ENCODE measurements at places on chromosomes 12 and 14.

DNA sequence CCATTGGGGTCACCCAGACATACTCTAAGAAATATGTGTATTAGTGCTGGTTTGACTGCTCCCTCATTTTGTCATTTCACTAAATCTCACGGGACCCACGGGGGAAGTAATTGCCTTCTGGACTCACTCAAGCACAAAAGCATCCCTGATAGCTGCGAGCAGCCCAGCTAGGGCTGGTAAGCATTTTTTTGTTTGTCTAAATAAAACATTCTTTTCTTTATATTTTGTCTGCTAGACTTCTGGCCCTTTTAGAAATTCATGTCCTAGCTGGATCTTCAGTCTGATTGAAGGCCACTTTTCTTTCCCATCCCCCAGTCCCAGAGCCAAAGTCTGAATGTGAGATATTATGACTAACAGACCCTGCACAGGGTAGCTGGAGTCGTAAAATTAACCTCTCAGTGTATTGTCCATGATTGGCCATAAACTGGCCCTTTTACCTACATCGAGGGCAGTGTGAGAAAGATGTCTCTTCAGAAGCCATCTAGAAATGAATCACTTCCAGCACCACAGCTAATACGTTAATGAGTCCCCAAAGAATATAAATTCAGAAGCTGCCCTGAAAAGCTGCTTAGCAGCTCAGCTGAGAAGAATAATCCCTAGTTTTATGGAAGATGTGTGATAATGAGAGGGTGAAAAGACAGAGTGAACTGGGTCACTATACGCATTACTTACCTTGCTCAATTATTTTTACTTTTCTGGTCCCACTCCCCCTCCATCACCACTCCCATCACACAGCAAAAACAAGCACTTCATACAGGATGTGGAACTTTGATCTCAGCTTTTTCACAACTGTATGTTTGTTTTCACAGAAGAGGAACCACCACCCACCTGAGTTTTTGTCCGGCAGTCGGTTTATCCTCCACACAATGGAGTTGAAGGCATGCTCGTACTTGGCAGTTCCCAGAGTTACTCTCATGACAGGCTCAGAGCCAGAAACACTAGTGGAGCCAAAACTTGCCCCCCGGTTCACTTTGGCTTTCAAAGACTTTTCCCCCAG, 55.6 kb upstream of the GTF2A1 start:
- no peak for DNase-seq

DNA sequence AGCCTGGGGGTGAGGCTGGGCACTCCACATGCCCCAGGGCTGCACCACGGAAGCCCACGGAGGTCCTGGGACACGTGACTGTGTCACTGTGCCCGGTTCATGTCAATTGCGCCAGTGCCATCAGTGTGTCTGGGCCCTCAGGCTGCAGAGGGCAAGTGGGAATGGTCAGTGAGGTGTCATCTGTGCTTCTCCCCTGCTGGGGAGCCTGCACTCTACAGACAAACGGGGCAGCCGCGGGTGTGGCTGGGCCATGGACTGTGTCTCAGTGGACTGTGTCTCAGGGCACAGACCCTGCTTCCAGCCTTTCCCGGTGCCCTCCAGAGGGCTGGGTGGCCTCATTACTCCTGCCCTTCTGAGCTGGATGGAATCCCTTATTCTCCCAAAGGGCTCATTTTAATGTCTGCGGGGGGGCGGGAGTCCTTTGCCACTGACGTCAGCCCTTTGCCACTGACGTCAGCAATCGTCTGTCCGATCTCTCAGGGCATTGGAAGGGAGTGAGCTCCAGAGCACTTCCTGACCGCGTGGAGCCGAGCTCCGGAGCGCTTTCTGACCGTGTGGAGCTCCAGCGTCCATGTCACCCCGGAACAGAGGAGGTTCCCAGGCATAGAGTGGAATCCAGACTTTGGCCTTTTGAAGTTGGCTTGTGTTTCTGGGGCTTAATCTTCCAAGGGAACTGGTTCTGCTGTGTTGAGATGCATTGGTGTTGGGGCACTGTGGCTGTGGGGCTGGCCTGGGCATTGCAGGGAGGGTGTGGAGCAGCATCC, 72.4 kb downstream of the ADGRD1 start:
- DNase-seq, result no peak

DNA sequence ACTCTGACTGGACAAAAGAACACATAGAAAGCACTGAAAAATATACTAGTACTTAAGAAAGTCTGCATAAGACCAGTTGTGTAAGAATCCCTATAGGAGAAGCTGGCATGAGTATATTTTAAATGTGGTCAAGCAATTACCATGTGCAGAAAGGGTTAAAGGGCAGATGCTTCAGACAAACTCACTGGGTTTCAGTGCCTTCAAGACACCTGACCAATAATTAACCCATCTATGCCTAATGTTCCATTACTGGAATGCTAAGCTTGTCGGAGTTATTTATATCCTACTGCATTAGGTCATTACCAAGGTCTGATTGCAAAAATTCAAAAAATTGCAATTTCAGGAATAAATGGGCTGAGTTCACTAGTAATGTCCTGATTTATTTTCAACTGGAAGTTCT, 41.3 kb downstream of the HNRNPC start:
- DNase-seq, result no peak

GRCh38 chr14:35766036-35766699, 42.9 kb downstream of the RALGAPA1 start:
- DNase-seq, result no peak

DNA sequence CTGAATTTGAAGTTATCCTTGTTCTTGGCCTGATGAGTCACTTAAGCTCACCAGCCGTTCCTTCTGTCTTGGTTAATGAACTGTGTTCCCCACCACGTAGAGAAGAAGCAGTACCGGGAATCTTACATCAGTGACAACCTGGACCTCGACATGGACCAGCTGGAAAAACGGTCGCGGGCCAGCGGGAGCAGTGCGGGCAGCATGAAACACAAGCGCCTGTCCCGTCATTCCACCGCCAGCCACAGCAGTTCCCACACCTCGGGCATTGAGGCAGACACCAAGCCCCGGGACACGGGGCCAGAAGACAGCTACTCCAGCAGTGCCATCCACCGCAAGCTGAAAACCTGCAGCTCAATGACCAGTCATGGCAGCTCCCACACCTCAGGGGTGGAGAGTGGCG, 68.2 kb downstream of the FRMD6 start:
- no peak for DNase-seq

DNA sequence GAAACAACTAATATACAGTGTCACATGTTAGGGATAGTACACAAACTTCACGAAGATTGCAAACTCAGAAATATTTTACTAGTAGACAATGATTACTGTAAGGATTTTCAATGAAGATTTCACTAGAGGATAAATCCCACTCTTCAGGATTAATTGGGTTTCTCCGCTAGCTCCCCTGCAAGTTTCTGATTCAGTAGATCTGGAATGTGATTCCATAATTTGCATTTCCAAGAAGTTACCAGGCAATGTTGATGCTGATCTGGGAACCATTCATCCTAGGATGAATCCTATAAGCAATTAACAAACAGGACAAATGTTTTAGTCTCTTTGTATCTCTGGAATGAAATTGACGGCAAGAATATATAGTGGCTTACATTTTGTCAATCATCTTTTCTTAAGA, 272.4 kb downstream of the ALX1 start:
- DNase-seq, result no peak

- DNase-seq, result no peak
These were observed 14.6 kb downstream of the COL2A1 start for GRCh38 chr12:47989666-47990065.

- DNase-seq, result no peak
These were observed 18.1 kb downstream of the CEP170B start for GRCh38 chr14:104882991-104883660.

DNA sequence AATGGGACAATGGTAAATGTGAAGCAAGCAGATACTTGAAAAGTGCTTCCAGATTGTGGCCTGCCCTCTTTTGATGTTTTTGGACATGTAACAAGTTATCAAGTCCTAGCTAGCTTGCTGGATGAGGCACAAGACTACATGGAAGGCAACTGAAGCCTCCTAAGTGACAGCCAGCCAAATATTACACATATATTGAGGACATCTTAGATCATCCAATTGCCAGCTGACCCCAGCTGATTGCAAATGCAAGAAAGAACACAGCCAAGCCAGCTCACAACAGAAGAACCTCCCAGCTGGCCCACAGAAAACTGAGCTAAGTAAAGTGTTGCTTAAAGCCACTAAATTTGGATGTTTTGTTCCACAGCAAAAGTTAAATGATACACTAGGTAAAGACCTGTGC, 156.9 kb downstream of the SRGAP1 start:
- DNase-seq, result no peak

DNA sequence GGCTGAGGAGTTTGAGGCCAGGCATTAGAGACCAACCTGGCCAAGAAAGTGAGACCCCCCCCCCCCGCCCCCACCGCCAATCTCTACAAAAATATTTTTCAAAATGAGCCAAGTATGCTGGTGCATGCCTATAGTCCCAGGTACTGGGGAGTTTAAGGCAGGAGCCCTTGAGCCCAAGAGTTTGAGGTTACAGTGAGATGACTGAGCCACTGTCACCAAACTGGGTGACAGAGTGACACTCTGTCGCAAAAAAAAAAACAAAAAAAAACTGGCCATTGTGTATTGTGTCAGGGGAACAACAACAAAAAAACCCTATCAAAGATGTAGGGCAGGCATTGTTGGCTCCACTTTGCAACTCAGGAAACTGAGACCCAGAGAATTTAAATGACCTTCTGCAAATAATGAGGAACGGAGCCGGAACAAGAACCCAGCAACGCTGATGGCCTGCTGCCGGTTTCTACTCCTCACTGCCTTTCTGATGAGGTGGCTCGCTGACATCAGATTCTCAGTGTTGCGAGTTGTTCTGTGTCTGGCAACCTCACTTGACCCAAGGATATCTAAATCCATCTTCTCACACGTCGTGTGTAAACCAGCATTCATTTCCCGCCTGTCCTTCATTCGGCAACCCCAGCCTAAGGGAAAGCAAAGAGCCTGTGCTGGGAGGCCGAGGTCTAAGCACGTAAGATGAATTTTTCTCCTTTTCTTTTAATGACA, 195.2 kb upstream of the CRY1 start:
- DNase-seq, result no peak

DNA sequence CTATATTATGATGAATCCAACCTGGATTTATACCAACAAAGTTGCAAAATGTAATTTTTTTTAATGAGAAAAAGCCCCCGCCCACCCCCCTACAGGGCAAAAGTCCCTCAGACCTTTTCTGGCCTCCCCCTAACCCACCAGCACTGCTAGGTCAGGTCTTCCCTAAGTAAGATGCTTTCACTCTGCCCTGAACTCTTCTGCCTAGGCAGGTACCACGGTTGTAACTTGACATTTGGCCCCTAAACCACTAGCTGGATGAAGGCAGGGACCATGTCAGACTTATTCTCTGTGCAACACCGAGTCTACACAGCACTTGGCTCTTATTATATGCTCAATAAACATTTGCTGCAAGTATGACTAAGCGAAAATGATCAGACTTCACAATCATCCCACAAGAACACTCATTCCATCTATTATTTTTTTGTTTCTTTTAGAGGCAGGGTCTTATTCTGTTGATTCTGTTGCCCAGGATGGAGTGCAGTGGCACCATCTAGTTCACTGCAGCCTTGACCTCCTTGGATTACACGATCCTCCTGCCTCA, 63.2 kb downstream of the SPRING1 start:
- DNase-seq, result no peak

DNA sequence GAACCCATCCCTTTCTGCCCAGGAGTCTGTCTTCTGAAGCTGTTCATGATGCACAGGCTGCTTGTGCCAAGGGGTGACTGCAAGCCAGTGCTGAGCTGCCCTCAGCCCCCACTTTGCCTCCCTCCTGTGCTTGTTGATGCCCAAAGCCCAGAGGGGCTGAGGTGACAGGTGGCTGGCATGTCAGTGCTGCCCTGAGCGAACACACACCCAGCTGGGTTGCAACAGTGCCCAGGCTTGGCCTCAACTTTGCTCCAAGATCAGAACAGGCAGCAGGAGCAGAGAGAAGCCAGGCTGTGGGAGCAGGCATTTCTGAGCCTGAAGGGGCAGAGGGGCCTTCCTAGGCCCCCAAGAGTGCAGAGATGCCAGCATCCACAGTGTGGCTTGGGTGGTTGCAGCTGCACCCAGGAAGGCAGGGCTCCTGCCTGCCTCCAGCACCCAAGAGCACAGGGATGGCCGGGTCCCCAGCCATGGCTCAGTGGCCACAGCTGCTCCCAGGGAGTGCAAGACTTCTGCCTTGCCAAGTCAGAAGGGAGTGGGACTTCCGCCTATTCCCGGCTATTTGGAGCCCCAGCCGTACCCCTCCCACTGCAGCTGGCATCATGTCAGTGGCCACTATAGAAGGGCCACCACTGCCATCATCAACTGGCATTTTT, 83.1 kb downstream of the SLC16A7 start:
- no peak for DNase-seq

GRCh38 chr12:19988948-19989347, 379.4 kb upstream of the PDE3A start:
- DNase-seq, result no peak

Measured in liver (tissue), 10 donors.